Left ventricle myocardium inferior (tissue), 1 donor: ENCODE measurements at places on chromosomes 13 and 19. TPM values are rescaled to one million over a fixed set of nuclear protein-coding genes. Genes with fewer than 3 reads are reported as not detected.
A peak's percentile ranks its signal among the peaks of the same experiment; 100 is the strongest.

GRCh38 chr19:30144802-30145201 lies 202.8 kb downstream of the URI1 start:
- DNase-seq = no peak

DNA sequence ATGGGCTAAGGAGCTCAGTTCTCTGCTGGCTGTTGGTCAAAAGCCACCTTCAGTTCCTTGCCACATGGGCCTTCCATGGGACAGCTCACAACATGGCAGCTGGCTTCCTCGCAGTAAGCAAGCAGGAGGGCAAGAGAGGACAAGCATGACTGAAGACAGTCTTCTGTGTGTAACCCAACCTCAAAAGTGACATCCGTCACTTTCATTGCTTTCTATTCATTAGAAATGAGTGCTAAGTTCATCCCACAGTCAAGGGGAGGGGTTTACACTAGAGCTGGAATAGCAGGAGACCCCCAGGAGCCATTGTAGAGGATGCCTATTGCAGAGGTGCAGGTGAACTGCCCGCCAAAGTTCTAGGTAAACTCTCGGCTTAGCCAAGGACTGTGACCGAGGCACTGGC lies 163.3 kb downstream of the NUFIP1 start:
- DNase-seq = no peak

DNA sequence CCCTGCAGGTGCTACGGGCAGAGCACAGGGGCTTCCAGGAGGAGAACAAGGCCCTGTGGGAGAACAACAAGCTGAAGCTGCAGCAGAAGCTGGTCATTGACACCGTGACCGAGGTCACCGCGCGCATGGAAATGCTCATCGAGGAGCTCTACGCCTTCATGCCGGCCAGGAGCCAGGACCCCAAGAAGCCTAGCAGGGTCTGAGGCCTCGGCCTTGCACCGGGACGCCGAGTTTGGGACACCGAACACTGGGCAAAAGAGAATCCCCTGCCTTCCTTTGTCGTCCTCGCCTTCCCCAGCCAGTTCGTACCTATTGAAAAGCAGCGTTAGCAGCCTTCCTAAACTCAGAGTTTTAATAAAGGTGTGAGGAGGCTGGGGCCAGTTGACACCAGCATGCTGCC lies 12.1 kb downstream of the CBY2 start:
- no peak for DNase-seq

DNA sequence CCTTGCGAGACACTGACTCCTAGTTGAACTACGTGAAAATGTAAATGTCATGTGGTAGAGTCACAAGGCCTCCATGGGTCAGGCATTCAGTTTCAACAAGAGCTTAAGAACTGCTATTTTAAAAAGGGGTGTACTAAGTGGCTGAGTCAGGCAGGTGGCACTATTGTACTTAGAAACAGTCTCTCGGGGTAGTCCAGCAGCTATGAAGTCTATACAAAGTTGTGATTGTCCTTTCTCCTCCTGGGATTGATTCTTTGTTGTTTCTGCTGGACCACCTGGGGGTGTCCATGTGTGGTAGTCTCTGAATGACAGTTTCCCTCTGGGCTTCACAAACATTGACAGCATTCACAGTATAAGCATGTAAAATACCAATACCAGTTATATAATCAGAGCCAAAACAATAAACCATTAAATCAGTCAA lies 33.0 kb downstream of the UGGT2 start:
- DNase-seq = no peak

DNA sequence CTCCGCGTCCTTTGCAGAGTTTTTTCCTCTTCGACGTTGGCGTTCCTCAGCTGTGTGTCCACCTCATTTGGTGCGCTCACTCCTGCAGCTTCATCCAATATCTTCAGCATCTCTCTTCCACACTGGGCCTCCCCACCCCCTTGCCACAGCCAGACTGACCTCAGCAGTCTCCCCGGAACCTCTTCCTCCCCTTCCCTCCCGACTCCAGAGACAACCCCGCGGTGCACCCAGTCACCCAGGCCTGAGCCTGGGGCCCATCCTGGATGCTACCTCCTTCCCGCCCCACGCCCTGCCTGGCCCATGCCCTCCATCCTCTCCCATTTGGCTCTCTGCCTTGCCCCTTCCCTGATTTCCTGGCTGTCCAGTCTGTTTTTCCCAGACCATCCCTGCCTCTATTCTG lies 8.1 kb upstream of the C5AR2 start:
- no peak for DNase-seq

DNA sequence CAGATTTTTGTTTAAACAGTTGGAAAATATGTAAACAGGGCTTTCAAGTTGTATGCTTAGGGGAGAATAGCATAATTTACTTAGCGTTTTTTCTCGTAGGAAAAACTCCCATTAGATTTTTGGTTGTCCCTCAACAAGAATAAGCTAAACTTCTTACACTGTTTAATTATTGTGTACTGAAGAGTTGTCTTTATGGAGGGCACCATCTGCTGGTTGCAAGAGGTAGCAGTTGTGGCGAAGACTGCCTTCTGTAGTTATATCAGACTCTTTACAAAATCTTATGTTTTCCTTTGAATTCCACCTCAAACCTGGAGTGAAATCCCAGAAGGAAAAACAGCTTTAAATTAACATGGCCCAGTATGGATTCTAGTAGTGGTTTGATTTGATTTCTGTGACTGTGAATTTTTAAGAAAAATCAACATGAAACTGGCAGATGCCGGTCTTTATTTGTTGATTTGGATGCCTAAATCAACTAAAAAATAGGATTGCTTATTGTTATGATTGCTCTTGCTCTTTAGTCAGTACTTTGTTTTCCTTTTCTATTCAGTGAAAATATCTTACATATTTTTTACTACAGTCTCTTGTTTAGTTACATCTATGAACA lies 53.4 kb downstream of the PDS5B start:
- DNase-seq = no peak

DNA sequence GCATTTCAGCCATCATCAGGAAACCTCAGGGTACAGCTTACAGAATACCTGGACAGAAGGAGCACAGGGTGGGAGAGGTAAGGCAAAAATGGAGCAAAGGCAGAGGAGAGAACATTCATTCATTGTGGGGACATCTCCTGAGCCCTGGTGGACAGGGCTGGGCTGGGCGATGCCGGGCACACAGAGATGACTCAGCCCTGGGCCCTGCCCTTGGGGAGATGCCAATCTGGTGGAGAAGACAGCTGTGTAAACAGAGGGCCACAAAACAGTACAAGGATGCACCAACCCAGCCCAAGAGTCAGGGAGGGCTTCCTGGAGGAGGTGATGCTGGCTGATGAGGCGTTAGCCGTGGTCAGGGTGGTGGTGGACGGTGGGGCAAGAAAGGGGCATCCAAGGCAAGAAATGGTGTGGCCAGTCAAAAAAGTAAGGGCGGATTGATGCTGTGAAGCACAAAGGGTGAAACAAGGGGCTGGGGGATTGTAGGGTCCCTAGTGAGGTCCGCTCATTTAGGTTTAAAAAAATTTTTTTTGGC lies 3.6 kb upstream of the HAS1 start:
- no peak for DNase-seq

GRCh38 chr19:54209811-54210494 lies 9.3 kb downstream of the RPS9 start:
- DNase-seq = peak; percentile 80

DNA sequence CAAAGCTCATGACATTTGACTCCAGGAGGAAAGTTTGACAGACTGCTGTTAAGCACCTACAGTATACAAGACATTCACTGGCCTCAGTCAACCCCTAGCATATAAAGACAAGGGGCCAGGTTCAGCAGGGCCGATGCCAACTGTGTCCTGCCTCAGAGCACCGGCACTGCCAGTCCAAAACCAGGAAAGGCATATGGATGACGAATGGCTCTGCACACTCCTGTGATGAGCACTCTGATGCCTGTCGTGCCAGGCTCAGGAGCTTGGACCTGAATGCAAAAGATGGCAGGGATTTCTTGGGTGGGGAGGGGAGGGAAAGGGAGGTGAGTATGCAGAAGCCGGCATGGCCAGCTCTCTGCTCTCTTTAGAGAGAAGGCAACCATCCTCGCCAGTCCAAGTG lies 38.9 kb downstream of the COL4A1 start:
- DNase-seq = no peak

- DNase-seq = no peak
These were observed at the start of gene ICAM5 for GRCh38 chr19:10289836-10290356. ICAM5 (plus strand) TSS chr19:10289952; CDS start chr19:10290044, 92 bp downstream.

FUT3 gene
- not detected for total RNA-seq

ACP5 gene
- 3.1 TPM for total RNA-seq

XAB2 gene
- 24.4 TPM for total RNA-seq

C3 gene
- 133 TPM for total RNA-seq

IRGC gene
- not detected for total RNA-seq

CEACAM3 gene
- total RNA-seq = not detected
